ENCODE measurements at places on chromosomes 1 and 21.
A peak's percentile ranks its signal among the peaks of the same experiment; 100 is the strongest.

DNA sequence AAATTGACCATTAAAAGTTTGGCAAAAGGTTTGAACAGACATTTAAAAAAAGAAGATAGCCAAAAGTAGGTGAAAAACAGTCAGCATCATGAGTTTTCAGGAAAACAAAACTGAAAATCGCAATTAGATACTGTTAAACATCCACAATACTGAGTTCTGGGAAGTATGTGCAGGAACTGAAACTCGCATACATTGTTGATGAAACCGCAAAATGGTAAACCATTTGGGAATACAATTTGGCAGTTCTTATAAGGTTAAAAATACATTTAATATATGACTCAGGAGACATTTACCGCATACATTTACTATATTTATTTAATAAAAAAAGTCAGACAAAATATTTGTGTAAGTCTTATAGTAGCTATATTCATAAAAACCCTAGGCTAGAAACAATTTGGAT is 393.2 kb downstream of the COL11A1 start:
- DNase-seq, result no peak

- no peak for DNase-seq
Observed at GRCh38 chr1:6087377-6087772, 41.7 kb downstream of the KCNAB2 start.

DNA sequence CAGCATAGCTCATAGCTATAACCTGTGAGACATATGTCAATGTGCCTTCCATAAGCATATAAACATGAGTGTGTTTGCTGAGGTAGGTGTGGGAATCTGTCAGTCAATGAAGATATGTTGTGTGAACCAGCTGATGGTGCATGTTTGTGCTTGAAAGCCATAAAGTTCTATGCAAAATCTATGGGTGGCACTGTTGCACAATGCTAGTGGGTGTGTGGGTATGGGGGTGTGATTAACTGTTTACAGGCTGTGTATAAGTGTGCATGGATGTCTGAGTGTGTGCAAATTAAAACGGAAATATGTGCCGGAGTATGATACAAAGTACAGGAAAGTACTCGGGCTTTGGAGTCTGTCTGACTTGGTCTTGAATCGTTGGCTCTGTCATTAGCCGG is 1.0 kb upstream of the ATP2B4 start:
- peak; percentile 64 for DNase-seq

GRCh38 chr21:39610703-39611102 is 2.0 kb upstream of the B3GALT5 start:
- no peak for DNase-seq

GRCh38 chr1:47241114-47242113 is 9.4 kb upstream of the TAL1 start:
- no peak for DNase-seq

All from activated T-cell treated with anti-CD3 and anti-CD28 coated beads, Interleukin-2, amount 50 U/mL, for 48 hours (primary cell).